ENCODE measurements at places on chromosomes 13 and 19. TPM values are rescaled to one million over a fixed set of nuclear protein-coding genes. Genes with fewer than 3 reads are reported as not detected.

Gene HOOK2
- polyA plus RNA-seq = 14.4 TPM

Gene HTR2A
- polyA plus RNA-seq = 0.75 TPM

Gene OSCAR
- 0.31 TPM for polyA plus RNA-seq

Gene GARIN5A
- not detected for polyA plus RNA-seq

Gene UBL3
- 14.8 TPM for polyA plus RNA-seq

DNA sequence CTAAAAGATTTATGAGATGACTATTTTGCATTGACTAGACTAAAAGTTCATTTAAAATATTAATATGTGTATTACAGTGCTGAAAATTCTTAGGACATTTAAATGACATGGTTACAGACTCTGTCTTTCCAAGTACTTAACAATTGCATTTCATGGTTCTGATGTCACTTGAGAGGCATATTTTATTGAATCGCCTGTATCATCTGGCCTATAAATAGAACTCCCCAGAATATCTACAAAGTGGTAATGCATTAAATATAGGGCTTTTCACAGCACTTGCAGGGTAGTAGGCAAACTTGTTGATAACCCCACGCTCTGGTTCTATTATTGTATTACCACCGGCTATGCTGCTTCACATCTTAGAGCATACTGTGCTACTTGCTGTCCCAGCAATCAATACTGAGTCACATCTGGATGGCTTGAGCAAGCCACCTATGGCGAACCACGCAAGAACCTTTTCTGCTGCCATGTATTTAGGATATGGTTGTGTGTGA is 400.6 kb downstream of the HS6ST3 start:
- no peaks in the 10 kb centered on the region for H3K36me3 ChIP-seq
- DNase-seq = no peak
- no peaks in the 10 kb centered on the region for H3K4me1 ChIP-seq
- no peak overlapping the region for H3K4me3 ChIP-seq
- no peaks in the 10 kb centered on the region for H3K27me3 ChIP-seq
- H3K27ac ChIP-seq = no peak overlapping the region

DNA sequence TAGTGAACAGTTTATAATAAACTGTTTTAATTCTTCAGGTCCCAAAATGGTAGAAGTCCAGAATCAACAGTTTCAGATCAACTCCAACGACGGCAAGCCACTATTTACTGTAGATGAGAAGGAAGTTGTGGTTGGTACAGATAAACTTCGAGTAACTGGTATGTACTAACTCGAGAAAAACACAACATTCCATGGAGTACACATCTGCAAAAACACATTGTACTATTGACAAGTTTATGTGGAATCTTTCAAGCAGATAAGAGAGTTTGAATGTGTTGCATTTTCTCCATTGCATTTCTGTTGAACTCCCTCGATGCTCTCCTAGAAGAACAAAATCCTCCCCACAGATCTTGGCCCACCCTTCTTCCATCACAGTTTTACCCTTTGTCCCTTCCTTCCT is 98.5 kb downstream of the SGCG start:
- DNase-seq = no peak
- no peak overlapping the region for H3K27ac ChIP-seq
- no peaks in the 10 kb centered on the region for H3K36me3 ChIP-seq
- no peaks in the 10 kb centered on the region for H3K27me3 ChIP-seq

- DNase-seq = peak; percentile 58
- H3K27ac ChIP-seq = peak overlapping the region; percentile 77
- H3K4me1 ChIP-seq = peaks cover 2% of the 10 kb centered on the region
- peak overlapping the region; percentile 95 for H3K4me3 ChIP-seq
- H3K36me3 ChIP-seq = no peaks in the 10 kb centered on the region
Observed at GRCh38 chr13:74132776-74133656, 1.2 kb downstream of the KLF12 start.

- DNase-seq = no peak
- no peak overlapping the region for H3K4me3 ChIP-seq
- no peak overlapping the region for H3K27ac ChIP-seq
- no peaks in the 10 kb centered on the region for H3K36me3 ChIP-seq
Observed at GRCh38 chr13:59673286-59673685, 490.4 kb downstream of the DIAPH3 start.

- no peak overlapping the region for H3K27ac ChIP-seq
- H3K36me3 ChIP-seq = no peaks in the 10 kb centered on the region
- no peaks in the 10 kb centered on the region for H3K27me3 ChIP-seq
- H3K4me3 ChIP-seq = no peak overlapping the region
Observed at GRCh38 chr13:82702513-82702912, 1179.8 kb downstream of the SLITRK1 start.

DNA sequence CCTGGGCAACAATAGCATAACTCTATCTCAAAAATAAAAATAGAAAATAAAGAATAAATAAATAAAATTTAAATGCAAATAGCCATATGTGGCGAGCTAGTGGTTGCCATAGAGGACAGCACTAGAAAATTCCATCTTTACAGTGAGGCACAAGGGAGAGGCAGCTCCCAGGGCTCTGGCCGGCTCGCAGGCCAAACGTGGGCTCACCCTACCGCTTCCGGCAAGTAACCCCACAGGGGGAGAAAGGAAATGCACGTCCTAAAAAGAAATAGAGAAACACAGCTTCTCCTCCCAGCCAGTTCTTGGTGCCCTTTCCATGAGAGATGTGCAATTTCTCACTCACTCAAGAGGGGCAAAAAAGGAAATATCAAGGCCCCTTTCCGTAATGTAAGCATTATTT is 12.4 kb upstream of the GRWD1 start:
- DNase-seq = no peak
- H3K36me3 ChIP-seq = no peaks in the 10 kb centered on the region

GRCh38 chr13:44220948-44221347 is 152.7 kb upstream of the SERP2 start:
- H3K27me3 ChIP-seq = no peaks in the 10 kb centered on the region
- no peak overlapping the region for H3K27ac ChIP-seq
- H3K4me1 ChIP-seq = peaks cover 3% of the 10 kb centered on the region
- H3K4me3 ChIP-seq = no peak overlapping the region

DNA sequence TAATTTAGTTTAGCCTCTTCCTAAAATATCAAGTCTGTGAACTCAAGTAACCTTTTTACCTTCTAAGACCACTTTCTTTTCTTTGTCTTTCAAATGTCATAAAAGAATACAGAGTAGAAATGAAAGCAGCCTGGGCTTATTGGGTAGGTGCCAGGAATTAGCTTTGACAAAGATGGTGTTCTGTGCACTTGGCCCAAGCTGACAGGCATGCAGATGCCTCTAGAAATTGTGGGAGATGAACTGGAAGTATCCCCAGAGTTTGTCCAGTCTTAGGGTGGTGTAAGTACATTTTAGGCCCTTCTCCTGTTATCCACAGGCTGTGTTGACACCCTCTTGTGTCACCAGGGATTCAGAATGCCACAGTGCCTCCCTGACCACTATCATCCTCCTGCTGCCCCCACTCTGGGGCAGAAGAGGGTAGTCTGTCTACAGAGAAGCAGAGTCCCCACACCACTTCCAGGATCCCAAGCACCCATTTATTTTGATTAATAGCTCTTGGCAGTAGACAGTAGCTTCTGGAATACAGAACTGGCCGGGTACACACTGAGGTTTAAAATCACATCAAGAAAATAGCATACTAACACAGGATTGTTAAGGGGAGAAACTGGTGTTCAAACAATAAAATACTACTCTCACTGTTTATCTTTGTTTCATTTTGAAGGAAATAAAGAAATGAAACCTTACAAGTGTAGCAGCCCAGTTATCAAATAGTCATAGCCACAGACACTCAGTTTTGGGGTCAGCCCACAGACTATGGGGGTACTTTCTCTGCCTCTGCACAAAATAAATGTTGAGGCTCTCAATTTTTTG is 343.2 kb downstream of the KCNRG start:
- H3K36me3 ChIP-seq = no peaks in the 10 kb centered on the region
- no peaks in the 10 kb centered on the region for H3K4me1 ChIP-seq
- peak overlapping the region; percentile 39 for H3K27ac ChIP-seq
- no peaks in the 10 kb centered on the region for H3K27me3 ChIP-seq

All from aorta (tissue), 5 donors.